Thoracic aorta (tissue), 2 donors: ENCODE measurements at places on chromosomes 2 and 18.

GRCh38 chr2:126658905-126659561 lies 3.1 kb downstream of the GYPC start:
- H3K4me3 ChIP-seq: peak overlapping the region; percentile 43
- H3K27me3 ChIP-seq: no peaks in the 10 kb centered on the region
- DNase-seq: peak; percentile 47
- H3K4me1 ChIP-seq: peaks cover 83% of the 10 kb centered on the region
- peak overlapping the region; percentile 98 for H3K27ac ChIP-seq

DNA sequence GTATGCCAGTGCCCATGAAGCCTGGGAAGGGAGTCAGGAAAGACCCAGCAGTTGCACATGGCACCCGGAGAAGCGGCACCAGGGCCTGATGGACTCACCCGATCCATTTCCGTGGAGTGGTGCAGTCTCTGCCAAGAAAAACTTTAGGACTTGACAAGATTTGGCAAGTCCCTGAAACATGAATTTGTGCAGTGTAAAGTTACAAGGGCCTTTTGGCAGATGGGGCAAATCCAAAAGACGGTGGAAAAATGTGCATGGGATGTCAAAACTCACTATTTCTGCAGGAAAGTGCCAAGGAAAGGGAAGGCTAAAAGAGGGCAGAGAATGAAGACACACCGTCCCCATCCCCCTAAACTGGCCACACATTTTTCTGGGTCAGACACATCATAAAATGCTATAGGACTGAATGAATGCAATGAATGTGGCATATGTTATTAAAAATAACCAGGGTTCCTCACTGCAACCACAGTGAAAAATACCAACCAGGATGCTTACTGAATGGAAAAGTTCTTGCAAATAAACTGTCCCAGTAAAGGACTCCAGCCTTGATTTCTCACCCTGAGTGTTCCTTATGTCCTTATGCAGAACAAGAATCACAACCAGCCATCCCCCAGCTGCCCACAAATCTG lies 173.5 kb upstream of the SIX2 start:
- no peaks in the 10 kb centered on the region for H3K36me3 ChIP-seq
- H3K4me1 ChIP-seq: no peaks in the 10 kb centered on the region
- no peak for DNase-seq
- no peak overlapping the region for H3K4me3 ChIP-seq
- H3K27me3 ChIP-seq: no peaks in the 10 kb centered on the region
- no peak overlapping the region for H3K27ac ChIP-seq

DNA sequence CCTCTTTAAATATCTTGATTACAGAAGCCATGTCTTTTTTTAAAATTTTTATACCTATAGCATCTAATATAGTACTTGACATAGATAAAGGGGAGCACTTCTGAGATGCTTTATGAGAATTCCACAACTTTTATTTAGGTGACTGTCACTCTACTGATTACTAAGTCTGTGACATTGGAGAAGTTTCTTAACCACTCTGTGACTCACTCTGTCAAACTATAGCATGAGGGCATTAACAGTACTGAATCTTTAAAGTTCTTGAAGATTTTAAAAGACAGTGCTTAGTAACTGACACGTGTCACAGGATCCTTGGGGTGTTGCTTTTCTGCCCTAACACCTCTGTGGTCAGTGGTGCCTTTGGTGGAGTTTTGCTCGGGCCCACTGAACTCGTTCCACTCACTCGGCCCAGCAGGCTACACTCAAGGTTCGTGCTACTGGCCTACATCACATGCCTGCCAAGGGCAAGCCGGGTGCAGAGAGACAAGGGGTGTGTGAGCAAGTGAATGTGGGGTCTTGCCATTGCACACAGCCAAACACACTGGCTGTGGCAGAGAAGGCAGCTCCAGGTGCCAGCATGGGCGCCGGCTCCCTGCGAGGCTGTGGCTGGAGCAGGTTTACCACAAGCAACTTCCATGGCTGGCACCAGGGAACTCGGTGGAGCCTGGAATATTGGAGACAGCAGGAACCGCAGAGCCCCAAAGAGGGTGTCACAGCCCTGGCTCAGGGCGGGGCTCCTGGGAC lies 734.0 kb upstream of the CDH7 start:
- no peaks in the 10 kb centered on the region for H3K36me3 ChIP-seq
- no peak overlapping the region for H3K27ac ChIP-seq
- H3K4me3 ChIP-seq: no peak overlapping the region
- DNase-seq: no peak
- no peaks in the 10 kb centered on the region for H3K4me1 ChIP-seq

DNA sequence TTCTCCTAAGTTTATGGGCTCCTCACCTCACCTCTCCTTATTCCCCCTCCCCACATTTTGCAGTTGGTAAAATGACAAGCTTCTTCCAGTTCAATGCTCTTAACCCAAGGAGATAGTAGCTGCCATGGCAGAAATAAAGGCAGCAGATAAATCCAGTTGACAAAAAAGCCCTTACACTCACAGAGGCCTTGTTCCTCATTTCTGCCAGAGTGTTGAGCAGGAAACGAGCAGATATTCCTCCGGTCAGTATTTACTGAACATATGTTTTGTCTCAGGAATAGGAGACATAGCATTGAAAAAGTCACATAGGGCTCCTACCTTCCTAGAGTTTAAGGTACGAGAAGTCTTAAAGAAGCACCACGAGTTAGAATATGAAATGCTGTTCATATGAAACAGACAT lies 493.7 kb upstream of the TNP1 start:
- DNase-seq: no peak
- H3K27me3 ChIP-seq: no peaks in the 10 kb centered on the region

GRCh38 chr18:46772357-46772756 lies 15.5 kb upstream of the ST8SIA5 start:
- no peaks in the 10 kb centered on the region for H3K27me3 ChIP-seq
- no peak for DNase-seq
- no peaks in the 10 kb centered on the region for H3K36me3 ChIP-seq
- H3K27ac ChIP-seq: no peak overlapping the region
- H3K4me3 ChIP-seq: no peak overlapping the region

DNA sequence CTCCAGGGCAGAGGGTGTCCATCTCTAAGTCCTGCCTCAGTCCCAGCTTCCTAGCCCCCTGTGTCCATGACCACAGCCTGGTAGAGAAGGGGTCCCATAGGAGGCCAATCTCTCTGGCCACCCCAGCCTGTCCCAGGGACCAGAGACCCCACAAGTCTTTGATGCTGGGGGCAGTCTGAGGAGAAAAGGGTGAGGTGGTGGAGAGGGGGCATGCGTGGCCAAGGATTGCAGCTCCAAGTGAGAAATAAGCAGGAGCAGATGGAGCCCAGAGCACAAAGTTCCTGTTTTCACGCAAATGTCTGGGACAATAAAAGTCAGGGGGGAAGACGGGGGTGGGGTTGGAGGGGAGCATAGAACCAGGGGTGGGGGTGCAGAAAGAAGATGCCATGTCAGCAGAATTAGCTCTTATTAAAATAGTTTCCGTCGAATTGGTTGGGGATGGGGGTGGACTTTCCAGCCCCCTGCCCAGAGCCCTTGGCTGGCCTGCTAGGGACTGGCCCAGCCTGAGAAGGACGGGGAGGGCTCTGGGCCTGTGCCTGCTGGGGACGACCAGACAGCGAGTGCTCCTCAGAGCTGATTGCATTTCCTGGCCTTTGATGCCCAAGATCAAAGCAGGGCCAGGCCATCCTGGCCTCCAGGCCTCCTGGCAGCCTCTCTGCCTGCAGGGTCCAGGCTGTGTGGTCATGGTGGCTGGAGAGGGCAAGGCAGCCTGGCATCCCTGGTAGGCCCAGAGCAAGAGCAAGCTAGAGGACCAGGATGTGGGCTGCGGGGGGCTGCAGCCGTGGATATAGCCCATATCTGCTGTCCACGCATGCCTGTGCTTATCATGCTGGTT lies 337.1 kb downstream of the DYSF start:
- no peaks in the 10 kb centered on the region for H3K36me3 ChIP-seq
- H3K27ac ChIP-seq: no peak overlapping the region
- H3K4me3 ChIP-seq: no peak overlapping the region
- H3K4me1 ChIP-seq: no peaks in the 10 kb centered on the region
- DNase-seq: no peak
- H3K27me3 ChIP-seq: no peaks in the 10 kb centered on the region

GRCh38 chr2:205902041-205902899 lies 183.7 kb downstream of the INO80D start:
- H3K4me3 ChIP-seq: no peak overlapping the region
- no peaks in the 10 kb centered on the region for H3K27me3 ChIP-seq
- no peaks in the 10 kb centered on the region for H3K4me1 ChIP-seq
- no peak overlapping the region for H3K27ac ChIP-seq
- DNase-seq: no peak

GRCh38 chr2:148031152-148031551 lies 10.3 kb downstream of the MBD5 start:
- no peak overlapping the region for H3K27ac ChIP-seq
- no peaks in the 10 kb centered on the region for H3K36me3 ChIP-seq
- no peaks in the 10 kb centered on the region for H3K4me1 ChIP-seq
- no peak overlapping the region for H3K4me3 ChIP-seq
- DNase-seq: no peak
